ENCODE measurements at places on chromosomes 6 and 20. TPM values are rescaled to one million over a fixed set of nuclear protein-coding genes. Genes with fewer than 3 reads are reported as not detected.

HUS1B gene
- 0.77 TPM for total RNA-seq

UBD gene
- not detected for total RNA-seq

DNA sequence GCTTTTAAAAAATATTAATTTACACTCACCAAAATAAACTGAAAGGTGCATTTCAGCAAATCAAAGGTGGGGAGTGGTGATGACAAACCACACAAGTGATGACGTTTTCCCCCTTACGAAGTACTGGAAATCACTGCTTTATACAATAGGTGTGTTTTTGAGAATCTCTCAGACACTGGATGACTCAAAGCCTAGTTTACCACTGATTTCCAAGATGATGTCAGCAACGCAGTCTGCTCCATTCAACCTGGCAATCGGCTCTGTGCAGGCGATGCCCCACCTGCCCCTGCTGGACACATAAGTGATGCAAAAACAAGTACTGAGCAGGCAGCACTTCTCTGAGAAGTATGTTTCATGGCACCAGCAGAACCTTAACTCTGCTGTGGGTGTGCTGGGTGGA, 114.4 kb downstream of the SOD2 start:
- no peak for DNase-seq

GRCh38 chr20:13581451-13581850, 57.3 kb downstream of the TASP1 start:
- DNase-seq: no peak

ASIP gene
- not detected for total RNA-seq

CNKSR3 gene
- total RNA-seq: 9.9 TPM

DNA sequence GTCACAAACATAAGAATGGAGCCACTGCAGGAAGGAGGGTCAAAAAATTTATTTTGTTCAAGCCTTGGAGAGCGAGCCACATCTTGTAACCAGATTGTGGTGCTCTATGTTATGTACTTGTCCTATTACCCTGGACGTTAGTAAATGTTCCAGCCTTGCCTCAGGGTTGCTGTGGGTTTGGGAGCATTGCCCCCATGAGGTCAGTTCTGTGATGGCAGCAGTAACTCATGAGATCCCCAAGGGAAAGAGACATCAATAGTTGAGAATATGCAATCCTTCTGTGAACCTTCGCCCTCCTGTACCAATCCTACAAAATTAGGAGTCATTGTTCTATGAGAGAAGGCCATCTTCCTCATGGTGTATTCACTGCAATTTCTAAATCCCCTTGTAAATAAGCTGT, 16.4 kb upstream of the CFAP206 start:
- no peak for DNase-seq

DNA sequence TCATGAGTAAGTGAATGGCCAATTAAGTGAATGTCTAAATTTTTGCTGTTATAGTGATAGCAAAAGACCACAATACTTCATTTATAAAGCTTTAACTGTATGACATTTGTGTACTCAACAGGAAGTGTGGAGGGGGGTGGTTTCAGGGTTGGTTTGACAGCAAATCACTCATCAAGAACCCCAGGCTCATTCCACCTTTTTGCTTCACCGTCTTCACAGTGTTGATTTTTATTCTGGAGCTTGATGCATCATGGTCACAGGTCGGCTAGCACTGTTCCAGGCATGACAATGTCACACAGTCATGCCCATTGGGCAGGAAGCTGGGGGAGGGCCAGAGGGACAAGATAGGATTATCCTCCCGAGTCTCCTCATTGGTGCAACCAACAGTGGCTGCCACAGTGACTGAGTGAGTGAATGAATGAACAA, 75.0 kb downstream of the MDGA1 start:
- no peak for DNase-seq

Measured in mesenteric fat pad (tissue), 1 donor.